ENCODE measurements at places on chromosomes 11 and 22.

DNA sequence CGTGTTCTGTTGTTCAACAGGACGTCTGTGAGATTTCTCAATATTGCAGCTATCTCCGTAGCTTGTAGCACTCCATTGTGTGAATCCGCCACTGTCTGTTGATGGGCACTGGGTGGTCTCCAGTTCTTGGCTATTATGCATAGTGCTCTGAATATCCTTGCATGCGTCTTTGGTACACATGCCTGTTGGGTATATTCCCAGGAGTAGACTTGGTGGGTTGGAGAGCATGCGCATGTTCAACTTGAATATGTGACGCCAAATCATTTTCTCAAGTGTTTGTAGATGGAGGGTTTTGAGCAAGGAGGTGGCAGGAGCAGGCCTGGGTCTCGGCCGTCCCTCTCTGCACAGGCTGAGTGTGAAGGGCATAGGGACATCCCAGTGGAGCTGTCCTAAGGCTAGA is 24.8 kb upstream of the TSKU start:
- DNase-seq = no peak

DNA sequence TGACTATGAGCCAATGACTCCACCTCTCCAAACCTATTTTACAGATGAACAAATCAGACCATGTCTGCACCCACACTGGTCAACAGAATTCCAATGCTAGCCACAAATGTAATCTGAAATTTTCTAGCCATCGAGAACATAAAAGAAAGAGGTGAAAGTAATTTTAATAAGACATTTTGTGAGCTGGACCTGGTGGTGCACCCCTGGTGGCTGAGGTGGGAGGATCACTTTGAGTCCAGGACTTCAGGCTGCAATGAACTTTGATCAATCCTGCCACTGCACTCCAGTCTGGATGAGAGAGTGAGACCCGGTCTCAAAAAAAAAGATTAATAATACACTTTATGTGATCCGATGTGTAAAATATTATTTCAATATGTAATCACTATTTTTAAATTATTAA is 9.4 kb upstream of the RNF185 start:
- DNase-seq = no peak

DNA sequence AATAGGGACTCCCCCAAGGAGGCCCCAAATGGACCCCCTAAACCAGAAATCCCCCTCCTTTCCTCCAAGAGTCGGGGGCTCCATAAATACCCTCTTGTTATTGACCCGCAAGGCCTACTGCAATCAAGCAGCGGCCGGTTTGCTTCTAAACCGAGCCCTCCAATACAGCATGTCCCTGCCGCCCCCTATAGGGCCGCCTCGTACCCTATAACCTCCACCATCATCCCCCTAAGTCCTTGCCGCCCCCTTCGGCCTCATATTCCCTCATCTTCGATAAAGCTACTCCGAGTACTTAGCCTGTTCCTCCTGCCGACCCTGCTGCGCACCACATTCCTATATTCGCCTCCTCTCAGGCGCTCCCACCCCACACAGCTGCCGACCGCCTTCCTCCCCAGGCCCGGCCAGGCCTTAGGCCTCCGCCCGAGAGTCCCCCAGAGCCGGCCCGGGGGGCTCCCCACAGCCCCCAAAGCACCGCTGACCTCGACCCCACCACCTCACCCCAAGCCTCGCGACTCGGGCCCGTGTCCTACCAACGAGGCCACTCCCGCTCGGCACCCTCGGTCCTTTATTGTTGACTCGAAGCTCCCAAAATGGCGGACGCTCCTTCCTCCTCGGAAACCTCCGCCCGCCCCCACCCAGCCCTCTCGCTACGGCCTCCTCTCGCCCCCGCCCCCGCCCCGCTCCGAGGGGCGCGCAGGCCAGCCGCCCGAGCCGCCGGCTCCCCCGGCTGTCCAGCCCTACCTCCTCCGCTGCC is 430 bp downstream of the DDX6 start:
- peak; percentile 65 for DNase-seq

- no peak for DNase-seq
Measured at GRCh38 chr11:70805971-70806370, 407.6 kb downstream of the CTTN start.

GRCh38 chr11:122690801-122691548 is 35.5 kb downstream of the UBASH3B start:
- DNase-seq = peak; percentile 47

- DNase-seq = no peak
Measured at GRCh38 chr11:63997801-63998337, 11.6 kb downstream of the OTUB1 start.

- DNase-seq = no peak
Measured at GRCh38 chr22:45324311-45324711, 14.6 kb downstream of the FAM118A start.

DNA sequence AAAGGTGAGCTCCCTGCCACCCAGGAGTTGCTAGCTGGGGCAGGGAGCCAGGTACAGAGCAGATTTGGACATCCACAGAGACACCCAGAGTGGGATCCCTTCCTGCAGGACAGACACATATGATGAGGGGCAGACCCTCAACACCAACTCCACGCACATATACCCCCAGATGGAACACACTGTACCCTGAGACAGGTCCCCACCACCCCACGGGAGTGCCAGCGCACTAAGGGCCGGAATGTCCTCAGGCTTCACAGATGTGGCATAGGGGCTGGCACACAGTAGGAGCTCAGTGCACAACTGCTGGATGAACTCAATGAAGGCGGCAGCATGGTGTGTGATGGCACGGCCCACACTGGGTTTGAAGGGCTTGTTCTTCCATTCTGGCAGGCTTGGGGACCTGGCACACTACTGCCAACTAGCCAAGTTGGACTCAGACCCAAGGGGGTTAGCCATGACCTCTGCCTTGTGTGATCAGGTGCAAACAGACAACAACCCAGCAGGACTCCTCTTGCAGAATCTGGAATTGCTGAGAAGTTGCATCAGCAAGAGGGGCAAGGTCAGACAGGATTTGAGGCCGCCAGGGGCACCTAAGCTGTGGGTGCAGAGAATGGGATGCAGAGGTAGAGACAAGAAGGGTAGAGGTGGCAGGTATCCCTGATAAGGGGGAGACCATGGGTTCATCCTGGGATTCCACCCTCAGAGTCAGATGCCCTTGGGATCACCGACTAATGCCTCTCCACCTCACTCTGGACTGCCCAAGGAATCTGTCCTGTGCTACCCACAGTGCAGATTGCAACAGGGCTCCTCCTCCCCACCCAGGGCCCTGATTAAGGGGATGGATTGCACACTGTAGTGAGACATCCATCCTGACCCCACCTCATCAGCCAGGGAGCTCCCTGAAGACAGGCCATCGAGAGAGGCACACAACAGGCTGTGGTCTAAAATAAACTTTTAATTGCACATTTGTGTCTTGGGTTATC is 2.4 kb downstream of the C22orf15 start:
- DNase-seq = no peak

DNA sequence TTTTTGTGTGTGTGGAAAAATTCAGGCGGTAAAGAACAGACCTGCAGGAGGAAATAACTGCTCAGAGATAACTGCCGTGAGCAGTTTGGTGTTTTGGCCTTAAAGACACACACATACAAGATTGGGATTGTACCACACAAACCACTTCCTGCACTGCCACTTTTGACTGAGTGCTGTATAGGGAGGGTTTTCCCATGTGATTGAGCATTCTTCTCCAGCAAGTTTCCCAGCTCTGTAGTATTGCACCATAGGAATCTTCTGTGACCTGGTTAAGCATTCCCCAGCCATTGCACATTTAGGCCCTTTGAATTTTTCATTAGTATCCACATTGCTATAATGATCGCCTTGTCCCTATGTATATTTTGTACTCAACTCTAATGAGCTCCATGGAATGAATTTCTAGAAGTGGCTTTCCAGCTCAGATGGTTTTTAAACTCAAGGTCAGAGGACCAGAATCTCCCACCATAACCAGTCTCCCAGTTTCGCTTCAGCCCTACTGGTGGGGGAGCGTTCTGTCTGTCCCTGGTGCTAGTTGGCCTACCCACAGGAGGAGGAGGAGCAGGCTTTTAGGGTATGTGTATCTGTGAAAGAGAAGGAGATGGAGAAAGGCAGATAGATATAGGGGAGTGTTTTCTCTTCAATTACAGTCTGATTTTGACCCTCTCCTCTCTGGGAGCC is 9.3 kb downstream of the CD82 start:
- DNase-seq = peak; percentile 96

- DNase-seq = no peak
Measured at GRCh38 chr11:62863687-62864335, 16.9 kb upstream of the SLC3A2 start.

DNA sequence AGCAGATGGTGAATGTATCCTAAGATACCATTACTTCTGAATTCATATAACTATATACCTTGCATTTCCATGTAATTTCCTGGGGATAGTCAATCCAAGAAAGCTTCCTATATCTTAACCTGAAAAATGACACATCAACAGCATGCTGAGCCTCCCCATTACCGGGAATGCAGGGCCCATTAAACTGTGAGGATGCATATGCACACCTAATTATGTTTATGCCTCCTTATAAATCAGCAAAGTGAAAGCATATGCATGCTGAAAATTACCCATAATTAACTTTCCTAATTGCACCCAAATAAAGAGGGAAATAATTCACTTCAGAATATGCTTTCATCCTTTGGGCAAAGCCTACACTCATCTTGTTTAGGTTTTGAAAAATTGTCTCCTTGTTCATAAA is 663.0 kb downstream of the KCNA4 start:
- DNase-seq = no peak

GRCh38 chr11:77140231-77140851 is 12.3 kb downstream of the MYO7A start:
- peak; percentile 36 for DNase-seq

DNA sequence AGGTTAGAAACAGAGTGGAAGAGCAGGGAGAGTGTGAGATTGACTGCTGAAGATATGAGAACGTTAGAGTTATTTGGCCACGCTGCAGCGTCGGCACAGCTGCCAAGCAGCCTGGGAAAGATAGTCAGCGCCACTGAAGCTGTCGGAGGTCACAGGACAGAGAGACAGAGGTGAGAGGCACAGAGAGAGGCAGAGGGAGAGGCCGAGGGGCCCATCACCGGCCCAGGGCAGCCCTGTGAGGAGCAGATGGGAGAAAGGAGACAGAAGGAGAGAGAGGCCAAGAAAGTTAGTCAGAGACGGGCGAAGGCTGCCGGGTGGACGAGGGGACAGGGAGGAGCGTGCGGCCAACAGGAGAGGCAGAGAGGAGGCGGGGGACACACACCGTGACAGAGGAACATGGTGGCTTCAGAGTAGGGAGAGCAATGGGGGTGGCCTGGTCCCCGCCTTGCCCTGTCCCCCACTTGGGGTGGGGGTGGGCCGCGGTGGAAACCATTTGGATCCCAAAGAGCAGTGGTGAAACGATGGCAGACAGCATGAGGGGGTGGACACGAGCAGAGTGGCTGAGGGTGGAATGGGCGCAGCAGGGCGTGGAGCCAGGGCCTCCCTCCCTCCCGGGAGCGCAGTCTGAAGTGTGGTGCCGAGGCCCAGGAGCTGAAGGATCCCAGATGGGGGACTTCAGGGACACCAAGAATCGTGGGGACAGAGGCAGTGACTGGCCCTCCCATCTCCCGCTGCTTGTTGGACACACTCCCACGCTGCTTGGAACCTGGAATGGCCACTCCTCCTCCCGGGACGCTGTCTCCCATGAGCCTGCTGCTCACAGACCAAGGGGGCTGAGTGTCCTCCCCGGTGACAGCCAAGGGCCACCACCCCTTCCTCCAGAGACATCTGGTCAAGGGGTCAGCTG is 26.6 kb downstream of the LRRC10B start:
- DNase-seq = no peak

- DNase-seq = peak; percentile 68
Measured at GRCh38 chr11:36373016-36374010, 77.2 kb downstream of the PRR5L start.

DNA sequence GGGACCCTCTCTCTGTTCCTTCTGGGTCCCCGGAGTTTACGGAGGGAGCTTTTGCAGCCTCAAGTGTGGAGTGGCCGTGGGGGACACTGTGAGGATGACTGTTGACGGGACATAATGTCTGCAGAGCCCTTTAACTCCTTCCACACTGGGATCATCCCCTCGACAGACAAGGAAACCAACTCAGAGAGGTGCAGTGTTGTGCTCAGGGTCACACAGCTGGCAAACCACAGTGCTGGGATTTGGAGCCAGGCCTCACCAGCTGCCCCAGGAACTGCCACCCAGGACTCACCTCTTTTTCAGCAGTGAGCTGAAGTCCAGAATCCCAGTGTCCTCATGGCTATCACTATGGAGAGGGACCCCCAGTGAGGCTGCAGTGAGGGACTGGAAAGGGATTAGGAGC is 5.4 kb downstream of the MYBPC3 start:
- DNase-seq = no peak

DNA sequence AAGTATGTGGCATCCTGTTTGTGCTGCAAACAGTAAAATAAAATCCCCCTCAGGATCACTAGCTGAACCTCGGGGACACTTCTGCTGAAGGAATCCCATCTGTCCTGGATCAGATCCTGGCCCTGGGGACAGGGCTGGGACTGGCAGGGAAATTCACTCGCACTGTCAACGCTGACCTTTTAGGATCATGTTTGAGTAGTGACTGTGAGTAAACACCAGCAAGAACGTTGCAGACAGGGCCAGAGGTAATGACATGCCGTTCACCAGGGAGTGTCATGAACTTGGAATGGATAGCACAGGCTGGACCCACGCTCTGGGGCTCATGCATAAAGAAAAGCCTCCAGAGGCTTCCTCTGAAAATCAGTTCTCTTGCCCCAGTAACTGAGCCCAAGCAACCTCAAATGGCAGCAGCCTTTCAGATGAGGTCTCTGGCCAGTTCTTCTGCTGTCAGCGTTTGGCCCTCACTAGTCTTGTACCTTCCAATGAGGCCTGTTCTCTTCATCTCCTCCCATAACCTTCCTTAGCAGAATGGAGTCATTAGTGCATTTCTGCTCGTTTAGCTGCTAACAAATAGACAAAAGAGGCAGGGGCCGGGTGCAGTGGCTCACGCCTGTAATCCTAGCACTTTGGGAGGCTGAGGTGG is 51.0 kb upstream of the BARX2 start:
- DNase-seq = peak; percentile 5

DNA sequence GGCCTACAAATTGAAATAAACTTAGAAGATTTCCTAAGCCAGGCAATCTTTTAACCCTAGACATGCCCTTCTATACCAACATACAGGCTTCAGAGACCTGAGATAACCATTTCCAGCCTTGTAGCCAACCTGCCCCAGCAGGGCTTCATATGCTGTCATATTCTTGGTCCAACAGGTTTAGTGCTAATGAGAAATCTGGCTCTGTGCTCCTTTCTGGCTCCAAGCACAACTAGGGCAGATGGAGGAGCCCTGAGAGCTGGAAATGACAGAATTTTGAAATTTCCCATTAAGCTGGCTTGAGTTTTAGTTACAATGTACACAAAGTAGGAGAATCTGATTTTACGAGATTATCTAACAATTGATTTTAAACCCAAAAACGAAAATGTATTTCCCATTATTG is 323.0 kb upstream of the CCDC90B start:
- DNase-seq = no peak
